ENCODE measurements at places on chromosomes 6 and 20.

- DNase-seq, result no peak
These were observed 57.0 kb upstream of the FRMD1 start for GRCh38 chr6:168136001-168136400.

DNA sequence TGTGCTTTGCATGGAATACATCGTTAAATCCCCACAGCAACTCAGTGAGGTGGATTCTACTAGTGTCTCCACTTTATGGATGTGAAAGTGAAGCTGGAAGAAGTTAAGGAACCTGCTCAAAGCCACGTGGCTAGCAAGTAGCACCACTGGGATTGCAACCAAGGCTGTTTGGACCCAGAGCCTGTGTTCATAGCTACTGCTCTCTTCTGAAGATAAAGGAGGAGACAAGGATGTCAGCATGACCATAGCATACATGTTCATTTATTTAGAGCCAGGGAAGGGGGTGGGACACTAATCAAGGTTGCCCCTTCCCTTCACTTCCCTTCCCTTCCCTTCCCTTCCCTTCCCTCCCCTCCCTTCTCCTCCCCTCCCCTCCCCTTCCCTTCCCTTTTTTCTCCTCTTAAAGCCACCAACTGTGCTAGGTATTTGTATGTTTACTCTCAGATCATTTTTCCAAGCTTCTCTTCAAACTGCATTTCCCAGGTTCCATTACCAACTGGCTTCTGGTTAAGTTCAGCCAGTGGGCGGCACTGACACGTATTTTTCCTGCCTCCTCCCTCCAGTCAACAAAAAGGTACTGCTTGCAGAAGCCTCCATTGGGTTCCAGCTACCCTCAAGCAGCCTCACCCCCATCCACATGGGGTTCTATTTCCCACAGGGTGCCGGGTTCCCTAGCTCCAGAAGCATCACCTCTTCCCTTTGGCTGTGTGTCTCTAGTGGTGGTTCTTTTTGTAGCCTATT lies 134.9 kb downstream of the BCAS1 start:
- DNase-seq, result no peak

GRCh38 chr6:56364827-56365339 lies 117.5 kb upstream of the COL21A1 start:
- no peak for DNase-seq

- no peak for DNase-seq
These were observed 70.5 kb upstream of the PRL start for GRCh38 chr6:22367346-22367745.

DNA sequence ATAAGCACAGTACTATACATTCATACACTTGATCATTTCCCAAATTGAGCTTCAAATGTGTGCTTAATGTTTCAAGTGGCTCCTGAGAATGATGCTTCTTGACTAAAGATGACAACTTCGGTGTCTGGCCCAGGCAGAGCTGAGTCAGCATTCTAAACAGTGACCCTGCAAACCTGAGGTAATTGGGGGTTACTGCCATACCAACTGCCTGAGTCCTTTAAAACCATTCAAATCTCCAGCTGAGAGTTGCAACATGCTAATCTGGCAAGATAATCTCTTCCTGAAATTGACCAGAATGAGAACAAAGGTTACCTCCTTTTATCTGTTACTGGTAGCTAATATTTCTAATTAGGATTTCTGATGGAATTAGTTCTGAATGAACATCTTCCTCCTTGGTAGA lies 8.2 kb downstream of the BACH2 start:
- DNase-seq, result no peak

- DNase-seq, result no peak
These were observed 57.4 kb downstream of the STMND1 start for GRCh38 chr6:17159240-17159639.

DNA sequence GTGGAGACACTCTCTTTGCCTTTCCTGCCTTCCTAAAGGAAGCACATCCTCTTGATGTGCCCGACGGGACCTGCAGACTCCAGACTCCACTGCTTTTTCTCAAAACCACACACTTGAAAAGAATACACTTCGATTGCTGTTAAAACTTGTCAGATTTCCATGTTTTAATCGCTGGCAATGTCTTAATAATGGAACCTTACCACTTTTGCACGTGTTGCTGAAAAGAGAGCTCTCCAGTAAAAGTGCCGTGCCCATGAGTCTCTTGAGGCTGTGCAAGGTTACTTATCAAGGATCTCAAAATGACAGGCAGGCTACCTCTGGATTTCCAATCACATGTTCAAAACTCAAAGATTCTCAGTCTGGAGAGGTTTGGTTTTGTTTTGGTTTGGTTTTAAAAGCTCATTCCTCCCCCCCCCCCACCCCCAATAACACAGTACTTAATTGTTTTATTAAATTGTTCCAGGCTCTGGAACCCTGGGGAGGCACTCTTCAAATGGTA lies 12.0 kb upstream of the TFAP2A start:
- no peak for DNase-seq

- DNase-seq, result no peak
These were observed 10.8 kb upstream of the SNHG17 start for GRCh38 chr20:38445901-38446425.

DNA sequence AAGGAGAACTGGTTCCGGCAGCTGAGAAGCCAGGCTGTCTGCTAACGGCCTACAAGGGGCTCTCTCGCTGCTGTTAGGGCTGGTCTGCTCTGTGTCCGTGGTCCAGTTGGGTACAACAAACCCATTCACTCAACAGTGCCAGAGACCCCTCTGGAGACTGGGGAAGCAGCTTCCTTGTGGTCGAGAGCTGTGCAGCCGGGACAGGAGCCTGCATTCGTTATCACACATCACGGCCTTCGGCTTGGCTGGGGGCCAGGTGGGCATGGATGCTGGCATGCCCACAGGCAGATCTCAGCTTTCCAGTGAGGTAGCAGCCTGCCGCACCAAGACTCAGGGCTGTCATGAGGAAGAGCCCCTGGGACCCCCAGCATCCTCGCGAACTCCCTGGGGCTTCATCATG lies 124.7 kb downstream of the PREX1 start:
- no peak for DNase-seq

GRCh38 chr20:41032271-41032670 lies 3.6 kb downstream of the TOP1 start:
- no peak for DNase-seq

GRCh38 chr6:89011436-89011835 lies 48.0 kb upstream of the RNGTT start:
- DNase-seq, result no peak

- no peak for DNase-seq
These were observed 105.8 kb downstream of the CARMIL1 start for GRCh38 chr6:25384967-25385366.

- no peak for DNase-seq
These were observed 25.2 kb downstream of the HLA-A start for GRCh38 chr6:29967379-29968010.

GRCh38 chr6:110760589-110760988 lies 54.7 kb downstream of the CDK19 start:
- no peak for DNase-seq

DNA sequence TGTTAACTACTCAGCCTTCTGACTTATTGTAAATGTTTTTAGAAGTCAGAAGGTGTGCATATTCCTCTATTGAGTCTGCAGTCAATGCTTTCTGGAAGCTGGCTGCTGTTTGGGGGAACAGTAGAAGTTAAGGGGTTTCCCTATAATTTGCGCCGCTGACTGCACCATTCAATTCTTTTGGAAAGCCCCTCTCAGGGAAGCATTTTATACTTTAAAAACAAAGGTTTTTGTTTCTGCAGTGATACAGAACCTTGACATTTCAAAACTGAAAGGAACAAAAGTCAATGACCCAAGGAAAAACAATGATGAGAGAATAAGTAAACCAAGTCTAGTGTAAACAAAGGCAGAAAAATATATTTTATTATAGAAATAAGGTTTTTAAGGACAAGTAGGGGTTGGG lies 120.8 kb upstream of the TNFAIP3 start:
- DNase-seq, result no peak

GRCh38 chr6:112298021-112298745 lies 43.8 kb upstream of the LAMA4 start:
- DNase-seq, result no peak

- no peak for DNase-seq
These were observed 34.2 kb upstream of the MDGA1 start for GRCh38 chr6:37731888-37732287.

DNA sequence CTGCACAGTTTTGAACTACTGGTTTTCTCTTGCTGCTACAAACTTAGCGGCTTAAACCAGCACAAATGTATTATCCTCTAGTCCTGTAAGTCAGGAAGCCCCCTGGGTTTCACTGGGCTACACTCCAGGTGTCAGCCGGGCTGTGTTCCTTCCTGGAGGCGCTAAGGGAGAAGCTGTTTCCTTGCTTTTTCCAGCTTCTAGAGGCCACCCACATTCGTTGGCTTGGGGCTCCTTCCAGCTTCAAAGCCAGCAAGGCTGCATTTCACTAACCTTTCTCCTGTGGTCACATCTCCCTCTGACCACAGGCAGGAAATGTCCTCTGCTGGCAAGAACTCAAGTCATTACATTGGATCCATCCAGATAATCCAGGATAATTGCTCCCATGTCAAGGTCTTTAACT lies 350.6 kb upstream of the PLCB4 start:
- DNase-seq, result no peak

- no peak for DNase-seq
These were observed 198.3 kb downstream of the PLCB1 start for GRCh38 chr20:8330319-8330784.

DNA sequence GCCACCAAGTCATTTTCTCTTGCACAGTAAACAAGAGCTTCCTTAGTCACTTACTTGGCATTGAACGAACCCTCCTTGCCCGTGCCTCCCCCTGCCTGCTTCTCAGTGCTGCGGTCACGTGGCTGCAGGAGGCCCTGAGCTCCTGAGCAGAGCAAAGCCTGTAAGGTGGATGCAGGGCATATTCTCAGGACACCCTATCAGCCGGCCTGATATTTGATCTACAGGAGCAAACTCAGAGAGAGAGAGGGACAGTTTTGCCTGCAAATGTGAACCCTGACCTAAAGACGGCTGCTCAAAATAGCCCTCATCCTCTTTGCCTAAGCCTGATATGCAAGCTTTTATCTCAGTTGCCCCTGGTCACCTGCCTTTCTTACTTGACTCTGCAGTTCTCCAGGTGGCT lies 93.0 kb upstream of the POPDC3 start:
- no peak for DNase-seq

GRCh38 chr6:108594640-108595039 lies 33.9 kb downstream of the FOXO3 start:
- no peak for DNase-seq

DNA sequence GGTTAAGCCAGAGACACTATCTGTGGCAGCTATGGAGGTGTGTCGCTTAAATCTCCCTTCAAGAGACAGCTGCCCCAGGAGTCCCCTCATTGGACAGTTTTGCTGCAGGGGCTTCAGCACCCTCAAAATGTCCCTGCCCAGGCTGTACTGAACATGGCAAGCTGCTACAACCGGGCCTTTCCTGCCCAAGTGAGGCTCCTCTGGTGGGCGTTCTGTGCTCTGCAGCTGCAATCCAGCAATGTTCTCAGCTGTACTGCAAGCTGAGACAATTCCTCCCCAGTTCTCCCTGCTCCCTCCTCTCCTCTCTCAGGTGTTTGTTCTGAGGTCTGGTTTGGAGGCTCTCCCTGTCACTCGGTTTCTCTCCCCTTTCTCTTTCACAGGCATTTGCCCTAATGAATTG lies 190.8 kb upstream of the LAMP5 start:
- DNase-seq, result no peak

GRCh38 chr20:57469418-57470211 lies 55.3 kb downstream of the CTCFL start:
- DNase-seq, result no peak

GRCh38 chr6:16974387-16974673 lies 127.5 kb upstream of the STMND1 start:
- no peak for DNase-seq

GRCh38 chr20:20253744-20254330 lies 114.1 kb upstream of the INSM1 start:
- DNase-seq, result no peak

DNA sequence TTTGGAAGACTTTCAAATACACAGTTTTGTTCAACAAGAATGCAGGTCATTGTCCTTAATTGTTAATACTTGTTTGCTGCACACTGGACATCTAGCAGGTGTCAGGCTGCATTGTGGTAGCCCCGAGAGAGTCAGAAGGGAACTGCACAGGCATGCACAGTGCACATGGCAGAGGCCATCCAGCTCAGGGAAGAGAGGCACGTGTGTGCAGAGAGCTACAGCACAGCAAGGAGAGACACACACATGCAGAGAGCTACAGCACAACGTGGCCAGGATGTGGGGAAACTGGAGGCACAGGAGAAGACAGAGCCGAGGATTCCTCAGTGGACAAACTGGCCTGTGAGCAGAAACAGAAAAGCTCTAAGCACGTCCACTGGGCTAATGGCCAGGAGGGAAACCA lies 272.0 kb downstream of the SMOC2 start:
- no peak for DNase-seq

DNA sequence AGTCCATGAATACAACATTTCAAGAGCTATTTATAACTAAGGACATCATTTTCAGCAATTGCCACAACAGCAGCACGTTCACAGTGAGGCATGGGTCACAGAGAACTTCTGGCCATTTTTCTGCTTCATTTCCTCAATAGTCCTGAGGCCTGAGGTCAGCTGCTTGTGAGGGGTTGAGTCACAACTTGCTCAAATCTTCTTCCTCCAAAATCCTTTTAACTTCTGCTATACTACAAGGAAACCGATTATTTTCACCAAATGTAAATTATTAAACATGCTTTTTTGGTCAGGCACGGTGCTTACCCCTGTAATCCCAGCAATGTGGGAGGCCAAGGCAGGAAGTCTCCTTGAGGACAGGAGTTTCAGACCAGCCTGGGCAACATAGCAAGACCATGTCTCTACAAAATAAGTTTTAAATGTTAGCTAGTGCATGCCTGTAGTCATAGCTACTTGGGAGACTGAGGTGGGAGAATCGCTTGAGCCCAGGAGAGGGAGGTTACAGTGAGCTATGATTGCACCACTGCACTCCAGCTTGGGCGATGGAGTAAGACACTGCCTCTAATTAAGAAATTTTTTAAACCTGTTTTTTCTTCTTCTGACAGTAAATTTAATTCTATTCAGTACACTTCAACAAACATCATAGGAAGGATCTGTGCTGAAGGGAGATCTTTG lies 11.1 kb upstream of the SLC16A10 start:
- no peak for DNase-seq

DNA sequence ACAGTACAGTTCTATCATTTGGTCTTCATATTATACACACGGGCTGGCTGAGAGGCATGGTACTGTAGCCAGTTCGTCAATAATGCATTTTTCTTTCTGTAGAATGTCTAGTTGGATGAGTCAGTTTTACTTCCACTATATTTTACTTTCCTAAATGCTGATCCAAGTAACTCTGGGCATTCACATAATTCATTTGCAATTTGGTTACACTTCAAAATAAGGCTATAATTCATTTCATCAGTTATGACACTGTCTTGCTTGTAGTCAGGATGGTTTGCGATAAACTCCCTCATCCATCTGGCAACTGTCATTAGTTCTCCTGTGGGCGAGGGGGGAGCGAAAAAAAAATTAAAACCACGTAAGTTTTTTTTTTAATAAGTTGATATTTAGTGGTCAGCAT lies 46.3 kb downstream of the GCLC start:
- DNase-seq, result no peak
